ENCODE measurements at places on chromosomes 5 and 9. TPM values are rescaled to one million over a fixed set of nuclear protein-coding genes. Genes with fewer than 3 reads are reported as not detected.

The GMCL2 gene
- 0.07 TPM for polyA plus RNA-seq

GRCh38 chr5:89536020-89536419 lies 653.0 kb upstream of the MEF2C start:
- DNase-seq: no peak

GRCh38 chr5:78269088-78269703 lies 25.3 kb downstream of the AP3B1 start:
- no peak for DNase-seq

The IRX4 gene
- polyA plus RNA-seq: 0.61 TPM

The PKN3 gene
- polyA plus RNA-seq: 9.3 TPM

The FBXO4 gene
- polyA plus RNA-seq: 12.7 TPM

DNA sequence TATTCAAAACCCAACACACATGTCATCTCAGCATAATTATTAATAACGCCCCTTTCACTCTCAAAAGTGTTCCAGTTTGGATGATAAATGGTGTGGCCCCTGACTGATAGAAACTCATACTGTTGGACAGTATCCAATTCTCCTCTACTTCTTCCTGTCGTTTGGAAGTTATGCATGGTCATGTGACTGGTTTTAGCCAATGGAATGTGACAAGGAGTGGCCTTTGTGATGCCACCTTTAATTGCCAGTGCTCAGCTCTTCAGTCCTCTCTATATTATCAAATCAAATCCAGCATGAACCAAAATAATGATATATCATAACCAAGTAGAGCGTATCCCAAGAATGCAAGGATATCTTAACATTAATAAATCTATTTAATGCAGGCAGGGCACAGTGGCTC lies 117.8 kb upstream of the SPIN1 start:
- no peak for DNase-seq

GRCh38 chr9:70352356-70352755 lies 62.1 kb downstream of the KLF9 start:
- no peak for DNase-seq

The SNCAIP gene
- polyA plus RNA-seq: 25.8 TPM

DNA sequence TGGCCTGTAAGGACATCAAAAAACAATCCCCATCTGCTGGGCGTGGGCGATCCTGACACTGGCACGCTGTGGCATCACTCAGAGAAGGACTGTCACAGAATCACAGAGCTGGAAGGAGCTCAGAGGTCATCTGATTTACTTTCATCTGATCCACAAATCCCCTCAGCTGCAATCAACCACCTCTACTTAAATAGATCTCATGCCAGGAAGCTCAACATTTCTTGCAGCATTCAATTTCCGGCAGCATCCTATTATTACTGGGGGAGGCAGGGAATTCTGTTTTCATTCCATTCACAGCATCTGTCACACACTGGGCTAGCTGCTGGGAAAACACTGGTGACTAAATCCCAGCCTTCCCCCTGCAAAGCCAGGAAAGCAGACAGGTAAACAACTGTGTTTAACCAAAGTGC lies 38.3 kb downstream of the RETREG1 start:
- DNase-seq: no peak

DNA sequence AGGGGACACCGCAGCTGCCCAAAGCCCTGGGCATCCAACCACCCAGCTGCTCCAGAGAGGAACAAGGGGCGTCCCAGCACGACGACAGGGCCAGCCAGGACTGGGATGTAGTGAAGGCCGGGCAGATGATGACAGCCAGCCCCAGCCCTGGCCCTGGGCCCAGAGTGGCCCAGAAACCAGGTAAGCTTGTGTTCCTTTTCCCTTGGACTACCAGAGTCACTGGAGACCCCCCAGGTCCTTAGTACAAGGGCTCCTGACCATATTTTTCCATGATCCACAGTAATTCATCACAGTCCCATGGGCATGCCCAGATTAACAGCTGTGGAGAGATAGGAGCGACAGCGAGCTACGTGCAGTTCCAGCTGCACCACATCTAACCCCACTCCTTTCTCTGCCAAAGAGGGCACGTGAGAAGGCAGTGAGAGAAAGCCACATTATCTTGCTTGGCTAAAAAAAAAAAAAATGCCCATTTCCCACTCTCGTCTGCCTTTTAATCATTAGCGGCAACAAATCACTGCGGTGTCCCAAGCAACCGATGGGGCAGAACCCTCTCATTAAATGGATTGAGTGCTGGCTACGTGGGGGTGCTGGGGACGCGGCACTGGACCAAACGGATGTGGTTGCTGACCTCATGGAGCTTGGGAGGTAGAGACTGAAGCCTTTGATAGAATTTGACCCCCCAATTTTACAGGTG lies 21.7 kb upstream of the SYNPO start:
- no peak for DNase-seq

The XRCC4 gene
- 15.2 TPM for polyA plus RNA-seq

The N4BP3 gene
- polyA plus RNA-seq: 3.8 TPM

DNA sequence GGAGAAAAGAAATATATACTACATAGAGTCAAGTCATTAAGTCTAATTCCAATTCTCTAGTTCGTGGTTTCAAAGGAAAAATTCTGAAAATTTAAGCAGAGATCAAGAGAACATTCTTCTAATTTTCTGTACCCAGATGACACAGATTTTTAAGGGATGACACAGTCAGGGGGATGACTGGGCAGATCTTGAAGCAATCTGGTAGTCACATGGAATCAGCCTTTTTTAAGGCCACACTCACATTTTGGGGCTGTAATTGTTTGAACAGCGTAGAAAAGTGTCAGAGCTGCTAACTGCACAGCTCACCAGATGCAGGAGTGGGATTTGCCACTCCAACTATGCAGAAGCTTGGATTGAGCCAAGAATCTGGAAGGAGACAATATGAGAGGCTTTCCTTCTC lies 20.4 kb downstream of the PDE4D start:
- DNase-seq: no peak

- DNase-seq: no peak
Measured at GRCh38 chr5:14208071-14209021, 65.2 kb downstream of the TRIO start.

- DNase-seq: no peak
Measured at GRCh38 chr5:66769839-66770617, 173.8 kb downstream of the MAST4 start.

DNA sequence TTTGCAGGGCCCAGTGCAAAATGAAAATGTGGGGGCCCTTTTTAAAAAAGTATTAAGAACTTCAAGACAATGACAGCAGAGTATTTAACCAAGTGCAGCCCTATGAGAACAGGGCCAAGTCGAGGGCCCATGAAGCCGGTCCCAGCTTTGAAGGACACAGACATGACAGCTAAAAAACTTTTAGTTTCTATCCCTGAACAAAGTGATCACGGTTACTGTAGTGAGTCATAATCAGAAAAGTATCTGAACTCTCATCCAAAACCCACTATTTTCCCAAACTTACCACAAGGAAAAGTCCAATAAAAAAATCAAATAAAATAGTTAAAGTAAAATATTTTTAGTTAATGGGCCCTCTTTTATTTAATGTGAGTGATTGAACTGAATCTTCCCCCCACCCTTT lies 126.0 kb downstream of the MEF2C start:
- no peak for DNase-seq

The FGFR4 gene
- 48.7 TPM for polyA plus RNA-seq

DNA sequence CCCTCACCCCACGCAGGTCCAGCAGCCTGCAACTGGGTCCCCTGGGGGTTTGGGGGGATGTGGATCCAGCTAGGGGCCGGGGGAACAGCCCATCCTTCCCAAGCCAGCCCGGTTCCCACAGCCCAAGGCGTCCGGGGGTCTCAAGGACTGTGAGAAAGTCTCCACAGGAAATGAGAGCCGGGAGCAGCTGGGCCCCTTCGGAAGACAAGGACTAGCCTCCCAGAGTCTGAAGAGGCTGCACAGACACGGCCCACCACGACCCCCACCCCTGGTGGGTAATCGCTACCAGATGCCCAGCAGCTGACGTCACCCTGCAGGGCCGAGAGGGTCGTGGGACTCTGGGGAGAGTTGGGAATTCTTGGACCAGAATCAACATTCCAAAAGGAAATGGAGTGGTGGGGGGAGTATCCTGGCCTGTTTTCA lies 10.5 kb downstream of the SH2D3C start:
- no peak for DNase-seq

DNA sequence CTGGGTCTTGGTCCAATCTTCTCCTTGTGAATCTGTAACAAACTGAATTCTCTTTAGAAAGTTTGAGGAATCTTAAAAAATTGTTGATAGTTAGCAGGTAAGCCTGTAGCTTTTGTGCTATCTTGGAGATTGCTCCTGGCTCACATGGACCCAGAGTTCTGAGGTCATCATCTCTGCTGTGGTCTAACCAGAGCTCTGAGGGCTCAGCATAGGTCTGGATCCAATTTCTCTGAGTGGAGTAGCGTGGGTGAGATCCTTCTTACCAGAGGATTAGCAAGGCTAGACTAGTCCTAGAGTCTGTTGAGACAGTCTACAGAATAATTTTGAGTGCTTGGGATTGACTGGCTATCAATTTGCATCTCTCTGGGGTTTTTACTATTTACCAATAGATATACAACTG lies 60.5 kb upstream of the IL6ST start:
- DNase-seq: no peak

DNA sequence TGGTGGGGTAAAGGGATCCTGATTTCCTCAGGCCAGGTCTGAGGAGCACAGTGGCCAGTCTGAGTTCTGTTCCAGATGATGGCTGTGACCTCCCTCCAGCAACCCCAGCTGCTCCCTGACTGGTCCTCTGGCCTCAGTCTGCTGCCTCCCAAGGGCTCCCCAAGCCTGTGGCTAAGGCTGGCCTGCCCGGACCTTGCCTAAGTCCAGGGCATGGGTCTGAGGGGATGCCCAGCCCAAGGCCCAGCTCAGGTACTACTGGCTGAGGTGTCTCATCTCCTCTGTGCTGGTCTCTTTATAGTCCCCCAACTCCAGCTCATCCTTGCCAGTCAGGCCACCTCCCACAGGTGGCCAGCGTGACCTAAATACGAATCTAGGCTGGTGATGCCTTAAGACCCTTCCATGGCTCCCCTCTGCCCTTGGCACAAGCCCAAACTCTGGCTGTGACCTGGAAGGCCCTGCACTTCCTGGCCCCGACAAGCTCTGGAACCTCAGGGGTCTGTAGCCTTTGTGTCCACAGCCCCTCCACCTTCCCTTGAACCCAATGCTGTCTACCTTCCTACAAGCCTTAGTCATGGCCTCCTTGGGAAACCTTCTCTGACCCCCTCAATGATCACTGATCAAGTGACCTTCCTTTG lies 9.8 kb downstream of the KIF12 start:
- DNase-seq: no peak

- DNase-seq: no peak
Measured at GRCh38 chr5:135551593-135552447, 16.1 kb upstream of the NEUROG1 start.

DNA sequence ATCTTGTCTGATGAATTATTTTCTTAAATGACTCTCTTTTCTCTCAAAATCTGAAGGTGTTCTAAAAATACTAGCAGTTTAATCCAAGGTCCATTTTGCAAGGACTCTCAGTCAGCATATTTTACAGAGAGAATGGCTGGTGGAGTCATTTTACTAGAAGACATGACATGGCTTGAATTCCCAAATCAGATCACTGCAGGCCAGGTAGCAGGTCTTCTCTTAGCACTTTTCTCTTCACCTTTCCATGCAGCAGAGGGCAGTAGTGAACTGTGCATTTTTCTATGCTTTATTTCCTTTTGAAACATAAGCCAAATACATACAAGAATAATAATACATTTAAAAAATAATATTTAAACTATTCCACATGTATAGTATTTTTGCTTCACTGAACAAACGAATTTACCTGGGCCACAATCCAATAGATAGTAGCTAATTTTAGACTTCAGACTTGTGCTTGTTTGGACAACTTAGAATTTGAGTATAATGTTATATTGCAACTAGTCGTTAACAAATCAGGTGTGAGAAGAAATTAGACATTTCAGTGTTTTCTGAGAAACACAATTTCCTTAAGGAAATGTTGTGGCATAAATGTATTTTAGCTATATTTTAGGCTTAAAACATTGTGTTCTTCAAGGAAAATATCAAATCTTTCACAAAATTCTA lies 289.4 kb upstream of the DAB2 start:
- DNase-seq: peak; percentile 31

The LECT2 gene
- polyA plus RNA-seq: 0.79 TPM

DNA sequence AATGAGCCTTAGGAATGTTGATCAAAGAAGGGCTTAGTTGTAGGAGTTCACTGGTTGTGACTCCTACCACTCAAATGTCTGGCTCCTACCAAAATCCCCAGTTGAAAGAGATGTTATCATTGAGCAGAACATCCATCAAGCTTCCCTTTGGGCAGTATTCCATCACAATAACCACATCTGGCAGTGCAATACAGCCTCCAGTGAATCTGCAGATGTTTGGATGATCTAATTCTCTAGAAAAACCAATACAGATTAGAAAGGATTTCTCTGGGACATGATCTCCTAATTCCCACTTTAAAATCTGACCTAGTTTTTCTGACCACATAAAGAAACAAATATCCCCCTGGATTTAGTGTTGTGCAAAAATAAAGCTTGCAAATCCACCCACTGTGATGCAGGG lies 81.6 kb downstream of the TMEM215 start:
- no peak for DNase-seq

DNA sequence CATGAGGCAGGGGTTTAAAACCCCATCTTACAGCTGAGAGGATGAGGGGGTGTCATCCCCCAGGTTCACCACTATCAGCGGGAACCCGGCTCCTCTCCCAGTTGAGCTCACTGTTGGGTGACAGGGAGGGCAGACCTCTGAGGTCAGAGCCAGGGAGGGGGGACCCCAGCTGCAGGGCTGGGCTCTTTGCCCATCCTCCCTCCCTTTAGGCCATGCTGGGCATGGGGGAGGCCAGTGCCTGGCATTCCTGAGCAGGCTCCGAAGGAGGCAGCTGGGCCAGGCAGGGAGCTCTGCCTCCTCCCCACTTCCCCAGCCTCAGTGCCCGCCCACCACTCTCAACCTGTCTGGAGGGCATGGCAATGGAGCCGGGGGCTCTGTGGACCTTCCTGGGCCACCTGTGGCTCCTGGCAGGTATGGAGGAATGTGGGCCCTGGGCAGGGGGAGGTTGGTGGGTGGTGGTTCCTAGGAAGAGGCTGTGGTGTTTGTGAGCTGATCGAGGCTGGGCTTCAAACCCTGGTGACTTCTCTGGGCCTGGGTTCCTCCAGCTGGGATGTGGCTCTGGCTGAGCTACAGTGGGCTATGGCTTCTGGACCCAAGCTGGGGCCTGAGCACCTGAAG lies 12.6 kb downstream of the CRB2 start:
- DNase-seq: no peak

- DNase-seq: no peak
Measured at GRCh38 chr9:93684161-93684765, 107.9 kb downstream of the PHF2 start.

The ACOT12 gene
- 0.68 TPM for polyA plus RNA-seq

- DNase-seq: no peak
Measured at GRCh38 chr9:13424872-13425271, 145.4 kb upstream of the MPDZ start.

- no peak for DNase-seq
Measured at GRCh38 chr9:20441711-20442423, 180.4 kb downstream of the MLLT3 start.

The SHISAL2B gene
- polyA plus RNA-seq: 0.34 TPM

The TIFAB gene
- 0.20 TPM for polyA plus RNA-seq

The C5orf34 gene
- polyA plus RNA-seq: 5.7 TPM
